ENCODE measurements at places on chromosomes 5 and 9.
A peak's percentile ranks its signal among the peaks of the same experiment; 100 is the strongest.

- no peak for DNase-seq
- H3K4me3 ChIP-seq: peak overlapping the region; percentile 90
- peak overlapping the region; percentile 25 for H3K27ac ChIP-seq
- H3K36me3 ChIP-seq: peaks cover 57% of the 10 kb centered on the region
- peaks cover 67% of the 10 kb centered on the region for H3K4me1 ChIP-seq
Observed at GRCh38 chr5:55991768-55992486, 2.8 kb downstream of the IL6ST start.

GRCh38 chr5:56159521-56159947 lies 73.6 kb downstream of the ANKRD55 start:
- H3K36me3 ChIP-seq: peaks cover 36% of the 10 kb centered on the region
- no peak for DNase-seq
- peaks cover 94% of the 10 kb centered on the region for H3K4me1 ChIP-seq
- no peaks in the 10 kb centered on the region for H3K27me3 ChIP-seq

DNA sequence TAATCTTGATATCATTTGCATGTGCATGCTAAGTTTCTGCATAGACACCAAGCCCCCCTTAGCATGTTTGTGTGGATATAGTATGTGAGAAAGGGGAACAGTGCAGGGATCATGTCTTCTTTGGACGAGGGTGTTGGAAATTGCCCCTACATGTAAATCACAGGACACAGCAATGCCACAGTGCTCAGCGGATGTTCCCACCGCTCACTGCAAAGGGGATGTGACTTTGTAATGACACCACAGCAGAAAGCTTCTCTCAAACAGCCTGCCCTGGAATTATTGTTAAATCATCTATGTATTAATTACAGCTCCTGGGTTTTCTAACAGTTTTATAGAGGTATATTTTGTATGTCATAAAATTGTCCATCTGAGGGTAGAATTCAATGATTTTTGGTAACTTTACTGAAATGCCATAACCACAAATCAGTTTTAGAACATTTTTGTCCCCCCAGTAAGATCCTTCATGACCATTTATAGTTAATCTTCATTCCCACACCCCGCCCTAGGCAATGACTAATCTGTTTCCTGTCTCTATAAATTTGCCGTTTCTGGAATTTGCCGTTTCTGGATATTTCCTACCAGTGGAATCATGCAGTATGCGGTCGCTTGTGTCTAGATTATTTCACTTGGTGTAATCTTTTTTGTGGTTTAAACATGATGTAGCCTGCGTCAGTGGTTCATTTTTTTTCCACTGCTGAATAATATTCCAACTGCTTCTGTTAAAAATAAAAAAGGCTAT lies 648.5 kb upstream of the WWC1 start:
- H3K36me3 ChIP-seq: no peaks in the 10 kb centered on the region
- H3K27me3 ChIP-seq: no peaks in the 10 kb centered on the region
- no peaks in the 10 kb centered on the region for H3K4me1 ChIP-seq
- no peak overlapping the region for H3K27ac ChIP-seq

- no peak for DNase-seq
- no peaks in the 10 kb centered on the region for H3K36me3 ChIP-seq
- no peak overlapping the region for H3K27ac ChIP-seq
- H3K4me1 ChIP-seq: no peaks in the 10 kb centered on the region
Observed at GRCh38 chr9:30140407-30140806, 2244.0 kb upstream of the ACO1 start.

- no peak overlapping the region for H3K27ac ChIP-seq
- no peak for DNase-seq
- H3K27me3 ChIP-seq: no peaks in the 10 kb centered on the region
- no peak overlapping the region for H3K4me3 ChIP-seq
Observed at GRCh38 chr9:93673839-93674334, 97.5 kb downstream of the PHF2 start.

All from activated naive CD4-positive, alpha-beta T cell treated with anti-CD3 and anti-CD28 coated beads, Interleukin-2, amount 10 ng/mL, durations not matched to agents 7 days and 5 days (primary cell).